ENCODE measurements at places on chromosomes 3 and 15.

- DNase-seq: no peak
Measured at GRCh38 chr15:90326441-90326840, 25.6 kb upstream of the ZNF774 start.

DNA sequence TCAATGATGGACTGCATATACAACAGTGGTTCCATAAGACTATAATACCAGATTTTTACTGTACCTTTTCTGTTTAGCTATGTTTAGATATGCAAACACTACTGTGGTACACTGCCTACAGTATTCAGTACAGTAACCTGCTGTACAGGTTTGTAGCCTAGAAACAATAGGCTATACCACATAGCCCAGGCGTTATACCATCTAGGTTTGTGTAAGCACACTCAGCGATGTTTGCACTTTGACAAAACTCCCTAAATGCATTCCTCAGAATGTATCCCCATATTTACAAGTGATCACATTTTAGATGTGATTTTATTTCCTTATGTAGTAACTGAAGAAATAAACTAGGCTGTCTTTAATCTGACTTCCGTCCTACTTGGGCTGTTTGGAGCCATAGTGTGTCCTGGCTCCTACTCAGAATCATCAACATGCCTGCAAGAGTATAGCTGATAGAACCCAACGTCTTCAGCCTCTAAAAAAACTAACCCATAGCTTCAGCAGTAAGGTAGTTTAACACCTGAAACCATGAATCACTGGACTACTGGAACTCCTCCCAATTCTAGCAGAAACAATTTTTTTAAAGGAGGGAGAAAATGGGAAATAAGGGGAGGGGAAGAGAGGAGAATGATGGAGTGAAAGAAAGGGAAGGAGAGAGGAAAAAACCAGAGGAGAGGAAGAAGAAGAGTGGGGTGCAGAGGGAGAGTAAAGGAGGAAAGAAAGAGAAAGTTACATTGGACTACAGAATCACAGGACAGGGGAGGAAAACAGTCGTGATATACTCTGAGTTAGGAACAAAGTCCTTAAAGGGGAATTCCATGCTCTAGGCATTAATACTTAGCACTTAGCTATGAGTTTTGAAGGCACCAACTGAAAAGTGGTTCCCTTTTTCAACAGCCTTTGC, 67.7 kb upstream of the PLXND1 start:
- no peak for DNase-seq

DNA sequence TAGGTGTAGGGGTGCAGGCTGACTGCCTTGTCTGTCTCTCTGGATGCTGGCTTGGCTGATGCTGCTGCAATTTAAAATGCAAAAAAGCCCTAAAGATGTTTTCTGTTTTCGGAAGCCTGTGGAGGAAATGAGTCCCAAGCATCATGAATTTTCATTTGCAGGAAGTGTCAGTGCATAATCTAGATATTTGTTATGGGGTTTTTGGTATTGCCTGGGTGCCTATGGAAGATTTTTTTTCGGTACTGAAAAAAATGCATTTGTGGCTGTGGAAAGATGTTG, 1.9 kb downstream of the CACNA1D start:
- DNase-seq: no peak

DNA sequence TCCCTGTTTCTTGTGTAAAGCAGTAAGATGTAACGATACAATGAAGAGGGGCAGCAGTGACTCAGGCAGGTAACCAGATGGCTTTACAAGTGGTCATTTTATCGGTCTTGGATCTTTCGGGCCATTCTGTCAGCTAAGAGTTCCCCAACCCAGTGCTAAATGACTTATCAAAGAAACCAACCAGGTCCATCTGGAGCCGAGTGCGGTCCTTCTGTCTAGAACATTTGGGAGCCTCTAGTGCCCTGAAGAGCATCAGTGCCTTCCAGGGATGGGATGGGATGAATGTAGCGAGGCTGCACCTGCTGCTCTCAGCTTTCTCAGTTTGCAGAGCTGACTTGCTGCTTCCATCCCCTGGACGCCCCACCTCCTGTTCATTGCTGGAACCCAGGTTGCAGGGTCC, 131.7 kb upstream of the AGBL1 start:
- DNase-seq: no peak

DNA sequence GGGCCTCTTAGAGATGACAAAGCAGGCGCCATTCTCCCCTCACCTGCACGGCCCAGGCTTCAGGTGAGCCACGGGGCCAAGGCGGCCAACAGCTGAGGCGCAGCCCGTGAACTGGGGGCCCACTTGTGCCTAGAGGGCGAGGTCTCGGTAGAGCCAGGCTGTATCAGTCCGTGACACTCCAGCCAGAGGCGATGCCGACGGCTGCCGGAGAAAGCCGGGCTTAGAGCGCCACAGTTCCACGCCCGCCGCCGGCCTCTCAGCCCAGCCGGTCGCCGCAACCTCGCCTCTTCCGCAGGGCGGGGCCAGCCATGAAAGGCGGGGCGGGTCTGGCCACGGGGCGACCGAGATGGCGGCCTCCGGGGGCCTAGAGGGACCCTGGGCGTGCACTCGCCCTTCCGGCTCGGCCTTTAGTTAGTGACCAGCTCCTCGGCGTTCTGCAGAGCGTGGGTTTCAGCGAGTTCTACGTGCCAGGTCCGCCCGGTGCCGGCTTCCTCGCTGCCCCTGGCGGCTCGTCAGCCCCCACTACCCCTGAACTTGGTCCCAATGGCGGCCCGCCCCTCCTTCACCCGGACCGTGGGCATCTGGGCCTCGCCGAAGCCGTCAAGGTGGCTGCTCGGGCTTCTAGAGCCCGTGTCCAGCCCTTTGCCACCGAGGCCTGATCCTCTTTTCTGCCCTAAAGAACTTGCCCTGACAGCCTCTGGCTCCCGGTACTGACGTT, at the start of gene ZNF621:
Gene ZNF621 (plus strand): TSS at position 393 of the 718 bp plus-strand sequence. CDS start 881 bp downstream, outside the sequence.
- no peak for DNase-seq

DNA sequence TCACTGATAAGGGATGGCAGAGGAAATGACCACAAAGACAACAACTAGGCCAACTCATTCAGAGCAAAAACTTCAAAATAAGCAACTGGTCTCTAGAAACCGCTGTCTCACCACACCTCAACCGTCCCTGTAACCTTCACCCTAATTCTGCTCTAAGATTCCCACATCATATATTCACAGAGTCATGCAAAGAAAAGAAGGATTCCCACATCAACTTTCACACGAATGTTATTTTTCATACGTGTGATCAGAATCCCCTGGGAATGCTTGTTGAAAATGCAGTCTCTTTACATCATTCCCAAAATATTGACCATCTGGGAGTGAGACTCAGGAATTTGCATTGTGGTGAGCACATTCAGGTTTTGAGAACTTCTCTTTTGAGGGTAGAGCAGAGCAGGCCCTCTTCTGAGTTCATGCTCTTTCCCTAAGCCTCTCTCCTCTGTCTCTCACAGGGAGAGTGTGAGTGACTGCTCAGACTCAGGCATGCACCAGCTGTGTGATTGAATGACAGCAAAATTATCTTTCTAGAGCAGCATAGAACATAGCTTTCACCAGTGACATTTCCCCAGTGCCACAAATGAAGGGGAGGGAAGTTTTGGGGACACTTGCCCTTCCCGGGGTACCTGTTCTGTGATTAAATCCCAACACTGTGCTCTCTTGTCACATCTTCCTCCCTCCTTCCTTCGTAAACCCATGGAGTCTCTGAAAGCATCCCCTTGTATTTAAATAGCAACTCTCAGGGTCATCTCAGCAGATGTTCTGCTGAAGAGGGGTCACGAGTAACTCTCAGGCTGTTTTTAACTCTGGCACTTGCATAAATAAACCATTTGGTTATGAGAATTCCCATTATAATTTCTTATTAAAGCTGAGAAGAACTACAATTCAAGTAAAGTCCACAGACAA, 170.9 kb downstream of the PLCL2 start:
- no peak for DNase-seq

- DNase-seq: no peak
Measured at GRCh38 chr15:99322643-99323405, 71.5 kb downstream of the LRRC28 start.

- DNase-seq: no peak
Measured at GRCh38 chr3:143109861-143110260, 9.7 kb upstream of the CHST2 start.

GRCh38 chr3:109874896-109875708, 537.8 kb upstream of the DPPA4 start:
- DNase-seq: no peak

GRCh38 chr15:90051874-90052273, 50.4 kb downstream of the IDH2 start:
- no peak for DNase-seq

DNA sequence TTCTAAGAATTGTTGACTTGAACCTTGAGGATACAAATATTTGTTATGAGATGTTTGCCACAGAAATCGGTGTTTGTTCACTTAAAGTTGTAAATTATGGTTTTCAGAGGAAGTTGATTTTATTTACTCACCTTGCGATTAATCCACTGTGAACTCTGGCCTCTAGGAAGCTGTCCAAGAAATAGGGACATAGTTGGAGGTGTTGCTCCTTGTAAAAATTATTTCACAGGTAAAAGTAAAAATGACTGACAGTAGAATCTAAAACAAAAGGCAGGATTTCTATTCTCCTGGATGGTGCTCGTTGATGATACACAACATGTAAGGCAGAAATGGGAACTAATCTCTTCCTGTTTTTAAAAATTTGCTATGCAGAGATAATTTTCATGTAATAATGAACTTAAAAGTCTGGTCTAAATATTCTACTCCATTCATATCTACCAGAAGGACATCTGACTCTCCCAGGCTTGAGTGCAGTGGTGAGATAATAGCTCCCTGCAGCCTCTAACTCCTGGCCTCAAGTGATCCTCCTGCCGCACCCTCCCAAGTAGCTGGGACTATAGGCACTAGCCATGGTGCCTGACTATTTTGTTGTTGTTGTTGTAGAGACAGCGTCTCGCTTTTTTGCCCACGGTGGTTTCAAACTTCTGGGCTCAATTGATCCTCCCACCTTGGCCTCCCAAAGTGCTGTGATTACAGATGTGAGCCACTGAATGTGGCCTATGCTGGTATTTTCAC, 17.1 kb upstream of the LZTFL1 start:
- DNase-seq: no peak

GRCh38 chr3:177356113-177356512, 158.8 kb upstream of the TBL1XR1 start:
- DNase-seq: no peak

DNA sequence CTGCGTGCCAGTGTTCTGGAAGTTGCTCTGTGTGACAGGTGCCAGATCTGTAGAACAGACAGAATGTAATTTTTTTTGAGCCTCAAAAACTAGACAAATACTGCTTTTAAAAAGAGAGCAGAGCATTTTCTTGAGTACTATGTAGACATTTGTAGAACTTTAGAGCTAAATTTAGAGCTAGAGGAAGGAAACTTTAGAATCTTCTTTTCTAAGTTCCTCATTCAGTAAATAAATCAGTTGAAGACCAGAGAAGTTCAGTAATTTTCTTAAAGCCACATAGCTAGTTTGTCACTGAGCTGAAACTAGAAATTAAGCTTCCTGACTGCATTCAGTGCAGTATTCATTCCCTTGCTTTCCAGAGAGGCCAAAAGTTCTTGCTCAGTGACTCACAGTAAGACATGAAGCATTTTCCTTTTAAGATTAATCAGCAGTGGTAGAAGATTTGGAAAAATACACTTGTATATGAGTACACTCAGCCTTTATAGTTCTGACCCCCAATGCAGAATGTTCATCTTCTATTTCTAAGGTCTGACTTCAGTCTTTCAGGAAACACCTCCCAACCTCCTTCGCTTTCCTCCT, 83.6 kb upstream of the TSEN2 start:
- no peak for DNase-seq

DNA sequence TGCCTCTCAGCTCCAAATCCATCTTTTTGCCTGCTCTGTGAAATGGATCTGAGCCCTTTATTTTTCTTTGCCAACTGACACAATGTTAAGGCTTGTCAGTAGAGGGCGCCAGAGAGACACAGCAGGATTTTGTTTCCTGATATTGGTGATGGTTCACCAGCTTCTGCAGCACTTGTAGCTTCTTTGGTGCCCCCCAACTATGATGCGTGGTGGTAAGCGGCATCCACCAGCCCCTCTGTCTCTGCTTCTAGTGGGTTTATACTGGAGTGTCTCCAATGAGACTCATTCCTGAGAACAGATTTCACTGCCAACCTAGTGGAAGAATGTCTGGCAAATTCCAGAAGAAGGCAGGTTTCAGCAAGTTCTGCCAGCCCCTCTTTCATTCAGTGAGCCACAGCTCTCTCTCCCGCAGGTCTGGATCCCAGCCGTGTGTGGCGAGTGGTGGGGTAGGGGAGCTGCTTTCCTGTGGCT, 471.9 kb upstream of the FRG2C start:
- DNase-seq: no peak

GRCh38 chr3:105752791-105753415, 115.9 kb downstream of the CBLB start:
- no peak for DNase-seq

DNA sequence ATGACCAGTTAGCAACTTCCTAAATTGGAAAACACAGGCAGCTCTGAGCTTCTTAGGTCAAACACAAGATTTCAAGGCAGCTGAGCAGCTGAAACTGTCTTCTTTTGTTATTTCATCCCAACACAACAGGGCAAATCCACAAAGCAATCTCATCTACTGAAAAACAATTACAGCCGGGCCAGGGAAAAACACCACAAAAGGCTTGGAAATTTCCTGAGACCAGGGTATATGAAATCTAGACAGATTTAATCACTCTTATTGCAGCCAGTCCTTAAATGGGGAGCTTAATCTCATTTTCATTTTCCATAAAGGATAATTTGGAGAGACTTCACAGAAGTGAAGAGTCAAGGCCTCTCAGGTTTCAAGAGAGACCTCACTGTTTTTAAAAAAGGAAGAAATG, 181.8 kb downstream of the SSR3 start:
- DNase-seq: no peak

DNA sequence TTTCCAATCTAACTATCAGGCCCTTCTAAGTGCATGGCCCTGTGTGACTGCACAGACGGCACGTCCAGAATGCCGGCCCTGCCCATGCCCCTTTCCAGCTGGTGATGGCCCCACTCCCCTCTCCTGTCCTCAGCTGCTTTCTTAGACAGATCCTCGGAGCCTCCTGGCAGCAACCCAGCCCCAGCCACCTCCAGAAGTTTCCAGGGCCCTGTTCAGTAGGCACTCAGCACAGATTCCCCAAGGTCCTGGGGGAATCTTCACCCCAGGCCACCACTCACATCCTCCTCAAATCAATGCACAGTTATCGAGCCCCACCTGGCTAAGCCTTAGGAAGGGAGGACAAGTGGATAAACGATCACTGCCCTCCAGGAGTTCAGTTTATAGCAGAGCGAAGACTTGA, 1.4 kb upstream of the CRABP1 start:
- no peak for DNase-seq

GRCh38 chr3:152225201-152225600, 43.5 kb upstream of the MBNL1 start:
- DNase-seq: no peak

- DNase-seq: no peak
Measured at GRCh38 chr3:42961633-42962032, 17.5 kb upstream of the GASK1A start.

DNA sequence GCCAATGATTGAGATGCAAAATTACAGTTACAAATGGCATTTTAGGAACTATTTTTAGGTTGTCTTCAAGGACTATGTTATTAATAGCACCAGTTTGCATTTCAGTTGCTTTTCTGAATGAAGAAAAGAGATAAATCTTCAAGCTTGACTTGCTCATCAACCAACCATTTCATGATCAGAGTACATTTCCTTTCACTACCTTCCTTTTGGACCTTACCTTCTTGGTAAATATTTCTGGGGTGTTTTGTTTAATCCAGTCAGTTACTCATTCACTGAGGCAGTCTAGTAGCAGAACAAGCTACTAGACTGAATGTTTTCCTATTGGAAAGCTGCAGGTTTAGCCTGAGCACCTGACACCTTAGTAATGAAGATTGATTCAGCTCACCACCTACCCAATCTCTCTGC, 8.2 kb downstream of the SLC27A2 start:
- no peak for DNase-seq
